NCI-H526 (cell line): ENCODE measurements at places on chromosomes 5 and 9.

GRCh38 chr5:142959683-142960657, 189.8 kb downstream of the ARHGAP26 start:
- no peak for DNase-seq

DNA sequence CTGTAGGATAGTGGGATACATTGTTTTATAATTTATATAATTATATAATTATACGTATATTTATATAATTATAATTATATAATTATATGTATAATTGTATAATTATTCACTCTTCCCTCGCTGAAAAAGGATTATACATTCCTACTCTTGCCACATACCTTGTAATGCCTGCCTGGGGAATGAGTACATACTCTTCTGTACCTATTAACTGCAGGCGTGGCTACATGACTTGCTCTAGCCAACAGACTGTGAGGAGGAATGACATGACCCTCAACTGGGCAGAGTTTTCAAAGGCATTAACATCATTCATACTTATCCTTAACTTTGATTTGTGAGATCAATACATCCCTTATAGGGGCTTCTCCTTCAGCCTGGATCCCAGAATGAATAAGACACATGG, 19.1 kb downstream of the ERMP1 start:
- no peak for DNase-seq

- DNase-seq, result no peak
Measured at GRCh38 chr5:44909004-44909403, 100.3 kb downstream of the MRPS30 start.

- peak; percentile 12 for DNase-seq
Measured at GRCh38 chr5:13218518-13218917, 726.0 kb downstream of the DNAH5 start.

GRCh38 chr9:123368023-123368422, 12.0 kb downstream of the CRB2 start:
- DNase-seq, result no peak

DNA sequence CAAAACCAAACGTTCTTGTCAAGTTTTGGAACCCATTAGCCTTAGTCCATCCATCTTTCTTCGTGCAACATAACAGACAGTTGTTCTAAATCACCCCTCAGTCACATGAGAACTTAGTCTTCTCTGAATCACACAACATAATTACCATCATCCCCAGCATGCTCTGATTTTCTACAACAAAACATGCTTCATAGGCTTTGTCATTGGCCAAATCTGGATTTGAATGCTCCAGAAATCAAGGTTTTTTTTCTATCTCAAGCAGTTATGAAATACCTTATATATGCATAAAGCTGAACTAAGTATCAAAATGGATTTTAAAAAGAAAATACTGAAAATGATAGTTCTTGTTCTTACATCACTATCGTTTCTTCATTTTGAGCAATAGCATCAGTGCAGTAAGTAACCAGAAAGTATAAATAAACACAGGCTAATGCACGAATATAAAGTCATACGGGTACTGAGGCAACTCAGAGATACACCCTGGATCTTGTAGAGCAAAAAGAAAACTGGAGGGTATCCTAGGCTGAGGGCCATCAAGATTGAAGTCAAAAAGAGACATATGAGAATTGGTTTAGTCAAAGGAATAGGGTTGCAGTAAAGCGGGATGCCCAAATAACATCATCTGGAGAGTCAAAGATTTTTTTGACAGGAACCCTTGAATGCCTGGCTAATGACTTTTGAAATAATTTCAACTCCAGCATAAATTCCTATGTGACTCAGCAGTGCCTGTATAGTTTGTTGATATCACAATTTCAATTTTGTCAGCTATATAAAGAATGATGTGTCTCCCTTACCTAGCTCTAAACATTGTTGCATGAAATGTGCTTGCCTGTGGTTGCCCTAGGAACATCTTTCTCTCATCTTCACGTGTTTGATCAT, 164.7 kb downstream of the ADAMTSL1 start:
- no peak for DNase-seq

GRCh38 chr5:176796411-176796810, 13.9 kb upstream of the UNC5A start:
- DNase-seq, result no peak

DNA sequence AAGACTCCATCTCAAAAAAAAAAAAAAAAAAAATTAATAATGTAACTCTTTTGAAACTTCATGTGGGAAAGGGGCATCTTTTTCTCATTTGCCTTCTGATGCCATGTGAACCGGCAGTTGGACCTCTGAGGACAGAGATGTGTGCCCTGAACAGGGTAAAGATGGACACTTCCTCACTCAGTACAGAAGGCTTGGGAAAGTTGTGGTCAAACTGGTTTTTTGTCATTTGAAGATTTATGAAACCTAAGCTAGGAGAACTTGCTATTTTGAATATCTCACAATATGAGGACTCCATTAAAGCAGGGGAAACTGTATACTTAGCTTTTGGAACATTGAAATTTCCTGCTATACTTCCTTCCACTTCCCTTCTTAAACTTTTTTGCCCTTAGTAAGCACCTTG, 147.5 kb upstream of the ALDH1B1 start:
- no peak for DNase-seq

GRCh38 chr9:27563738-27564430, 9.4 kb downstream of the C9orf72 start:
- no peak for DNase-seq

DNA sequence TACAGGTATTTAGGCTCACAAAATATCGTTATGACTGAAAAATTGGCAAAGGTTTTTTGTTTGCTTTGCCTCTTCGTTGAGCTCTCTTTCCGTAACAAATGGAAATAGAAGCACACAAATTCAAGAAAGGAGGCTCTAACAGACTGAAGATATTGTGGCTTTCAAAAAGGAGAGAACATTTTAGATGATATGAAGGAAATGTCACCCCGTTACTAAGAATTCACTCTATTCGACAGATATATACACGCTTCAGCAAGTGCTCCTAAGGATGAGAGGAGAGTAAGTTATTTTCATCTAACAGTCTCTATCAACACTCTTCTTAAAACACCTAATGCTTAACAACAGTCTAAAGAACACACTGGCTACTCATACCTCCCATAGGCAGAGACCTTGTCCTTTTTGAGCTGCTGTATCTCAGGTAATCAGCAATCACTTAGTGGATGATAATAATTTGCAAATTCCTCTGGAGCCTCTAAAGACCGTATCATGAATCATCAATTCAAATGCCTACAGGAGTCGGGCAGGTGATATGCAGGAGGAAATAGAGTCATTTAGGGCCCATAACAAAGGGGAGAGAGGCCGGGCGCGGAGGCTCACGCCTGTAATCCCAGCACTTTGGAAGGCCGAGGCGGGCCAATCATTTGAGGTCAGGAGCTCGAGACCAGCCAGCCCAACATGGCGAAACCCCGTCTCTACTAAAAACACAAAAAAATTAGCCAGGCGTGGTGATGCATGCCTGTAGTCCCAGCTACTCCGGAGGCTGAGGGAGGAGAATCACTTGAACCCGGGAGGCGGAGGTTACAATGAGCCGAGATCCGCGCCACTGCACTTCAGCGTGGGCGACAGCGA, 1.4 kb upstream of the HSDL2 start:
- DNase-seq, result peak; percentile 5

DNA sequence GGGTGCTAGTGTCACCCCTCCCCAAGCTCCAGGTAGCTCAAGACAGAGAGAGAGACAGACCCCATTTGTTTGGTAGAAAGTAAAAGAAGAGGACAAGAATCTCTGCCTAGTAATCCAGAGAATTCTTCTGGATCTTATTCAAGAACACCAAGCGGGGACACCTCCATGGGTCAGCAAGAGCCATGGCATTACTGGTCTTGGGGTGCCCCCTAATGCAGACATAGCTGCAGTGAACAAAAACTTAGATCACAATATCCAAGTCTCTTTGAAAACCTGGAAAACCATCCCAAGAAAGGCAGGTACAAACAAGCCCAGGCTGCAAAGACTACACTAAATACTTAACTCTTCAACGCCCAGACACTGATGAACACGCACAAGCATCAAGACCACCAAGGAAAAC, 29.9 kb upstream of the PDE4D start:
- DNase-seq, result no peak

GRCh38 chr9:20209391-20210340, 412.6 kb downstream of the MLLT3 start:
- DNase-seq, result no peak

DNA sequence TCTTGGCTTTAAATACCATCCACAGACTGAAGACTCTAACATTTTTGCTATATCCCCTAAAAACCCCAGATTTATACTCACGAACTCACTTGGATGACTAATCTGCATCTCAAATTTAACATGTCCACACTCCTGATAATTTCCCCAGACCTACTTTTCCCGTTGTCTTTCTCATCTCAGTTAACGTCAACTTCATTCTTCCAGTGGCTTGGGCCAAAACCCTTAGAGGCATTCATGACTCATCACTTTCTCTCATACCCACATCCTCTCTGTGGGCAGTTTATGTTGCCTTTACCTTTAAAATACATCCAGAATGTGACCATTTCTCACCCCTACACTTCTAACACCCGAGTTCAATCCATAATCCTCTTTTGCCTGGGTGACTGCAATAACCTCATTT, 96.7 kb downstream of the EDIL3 start:
- no peak for DNase-seq

DNA sequence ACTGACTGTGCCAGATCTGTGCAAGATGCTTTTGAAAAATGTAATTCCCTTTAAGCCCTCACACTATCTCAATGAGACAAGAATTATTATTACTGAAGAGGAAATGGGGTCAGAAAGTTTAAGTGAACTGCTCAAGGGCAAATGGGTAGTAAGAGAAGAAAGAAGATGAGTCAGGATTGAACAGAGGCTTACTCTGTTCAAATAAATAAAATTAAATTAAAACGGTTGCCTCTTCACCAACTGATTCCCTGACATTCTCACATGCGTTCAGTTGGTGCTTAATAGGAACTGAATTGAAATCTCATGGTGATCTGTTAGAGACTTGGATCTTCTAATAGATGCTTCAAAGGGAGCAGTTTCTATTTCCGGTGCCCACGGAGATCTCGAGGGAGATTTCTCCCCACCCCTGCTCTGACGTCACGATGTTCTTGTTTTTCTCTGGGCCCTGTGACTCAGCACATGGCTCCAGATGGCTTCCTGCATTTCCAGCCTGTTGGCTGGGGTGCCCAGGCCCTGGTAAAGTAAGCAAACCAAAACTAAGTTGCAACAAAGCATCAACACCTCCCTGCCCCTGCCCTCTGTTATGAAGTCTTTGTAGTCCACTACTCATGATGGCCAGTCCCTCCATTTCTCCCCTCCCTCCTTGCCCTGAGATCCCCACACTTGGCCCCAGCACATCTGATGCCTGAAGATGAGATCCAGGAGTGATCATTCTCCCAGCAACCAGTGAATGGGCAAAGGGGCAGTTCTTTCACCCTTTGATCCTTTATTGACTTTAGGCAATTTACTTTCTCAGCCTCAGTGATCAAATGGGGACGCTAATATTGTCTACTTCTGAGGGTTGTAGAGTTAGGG, 106.1 kb upstream of the CPEB4 start:
- no peak for DNase-seq

- no peak for DNase-seq
Measured at GRCh38 chr9:136713550-136713949, 1.2 kb downstream of the DIPK1B start.

DNA sequence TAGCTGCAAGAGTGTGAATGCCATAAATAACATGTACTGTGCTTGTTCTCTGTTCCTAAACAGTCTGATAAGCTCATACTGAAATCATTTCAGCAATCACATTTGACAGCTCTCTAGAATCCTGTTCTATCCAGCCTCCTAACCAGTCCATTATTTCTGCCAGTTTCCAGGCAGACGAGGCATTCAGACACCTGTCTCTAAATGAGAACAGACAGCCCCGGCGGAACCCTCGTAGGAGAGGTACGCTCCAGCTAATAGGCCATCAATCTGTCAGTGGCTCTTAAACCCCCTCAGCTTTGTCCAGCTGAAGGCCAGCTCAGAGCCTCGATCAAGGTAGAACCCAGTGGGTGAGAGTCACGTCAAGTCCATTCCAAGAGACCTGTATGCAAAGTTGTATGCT, 272.3 kb downstream of the GLIS3 start:
- no peak for DNase-seq

- DNase-seq, result no peak
Measured at GRCh38 chr5:94316916-94317838, 301.2 kb downstream of the KIAA0825 start.

DNA sequence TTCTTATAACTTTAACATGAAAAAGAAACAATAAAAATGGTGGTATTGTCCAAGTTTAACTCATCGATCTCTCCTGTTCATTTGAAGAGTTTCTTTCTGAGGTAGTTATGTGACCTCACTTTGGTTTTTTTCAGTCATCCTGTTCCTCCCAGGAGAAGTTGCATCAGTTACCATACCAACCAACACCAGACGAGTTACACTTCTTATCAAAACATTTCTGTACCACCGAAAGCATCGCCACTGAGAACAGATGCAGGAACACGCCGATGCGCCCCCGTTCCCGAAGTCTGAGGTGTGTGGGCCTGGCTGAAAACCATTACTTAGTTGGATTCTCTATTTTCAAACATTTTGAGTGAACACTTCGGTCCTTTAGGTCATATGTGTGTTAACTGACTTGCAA, 96.3 kb downstream of the CD180 start:
- DNase-seq, result no peak

DNA sequence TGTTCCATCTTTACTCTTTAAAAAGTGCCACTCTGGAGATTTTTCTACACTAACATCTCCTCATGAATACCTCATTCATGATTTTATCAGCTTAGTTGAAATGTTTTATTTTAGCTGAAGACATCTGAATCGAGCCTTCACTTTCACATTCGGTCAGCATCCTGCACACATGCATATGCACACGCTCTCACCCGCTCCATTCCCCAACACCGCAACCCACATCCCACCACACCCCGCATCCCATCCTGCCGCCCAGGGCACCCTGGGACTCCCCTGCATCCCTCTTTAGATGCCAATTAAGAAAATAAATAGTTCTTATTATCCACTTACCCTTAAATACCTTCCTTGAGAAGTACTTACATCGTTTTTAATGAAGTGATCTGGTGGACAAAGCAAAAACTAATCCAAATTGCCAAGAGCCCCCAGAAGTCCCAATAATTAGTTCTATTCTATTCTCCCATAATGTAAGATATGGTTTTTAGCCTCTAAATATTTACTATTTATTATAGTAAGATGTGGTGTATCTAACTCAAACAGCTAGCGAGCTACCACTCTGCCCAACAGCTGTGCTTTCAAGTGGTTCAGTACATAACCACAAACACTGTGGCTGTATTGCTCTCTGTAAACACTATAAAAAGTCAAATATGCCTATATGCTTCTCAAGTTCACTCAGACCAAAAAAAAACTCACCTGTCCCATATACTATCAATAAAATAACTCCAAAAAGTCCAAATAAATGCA, 38.2 kb downstream of the GZMK start:
- no peak for DNase-seq

GRCh38 chr5:98217138-98217537, 556.3 kb upstream of the RGMB start:
- no peak for DNase-seq

GRCh38 chr5:119789406-119790117, 160.2 kb downstream of the FAM170A start:
- DNase-seq, result no peak

DNA sequence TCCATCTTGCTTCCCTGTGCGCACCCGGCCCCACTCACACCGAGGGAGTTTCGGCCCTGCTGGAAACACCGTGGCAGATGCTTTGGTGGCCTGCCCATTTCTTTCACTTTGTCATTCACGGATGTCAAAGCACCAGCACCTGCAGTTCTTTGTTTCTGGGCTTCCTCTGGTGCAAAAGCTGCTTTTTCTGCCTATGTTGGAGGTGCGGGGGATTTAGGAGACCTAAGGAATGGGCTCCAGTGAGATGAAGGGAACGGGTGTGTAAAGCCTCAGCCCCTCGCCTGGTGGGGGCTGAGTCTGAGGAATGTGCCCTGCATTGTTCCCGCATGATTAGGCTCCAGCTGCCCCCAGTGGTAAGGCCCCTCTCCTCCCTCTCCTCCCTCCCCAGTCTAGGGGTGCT, 62.3 kb downstream of the THBS4 start:
- DNase-seq, result no peak
